ENCODE measurements at places on chromosomes 3 and 15. TPM values are rescaled to one million over a fixed set of nuclear protein-coding genes. Genes with fewer than 3 reads are reported as not detected.

ARID3B gene
- total RNA-seq: 4.8 TPM

CFAP91 gene
- total RNA-seq: 0.35 TPM

ITGA11 gene
- total RNA-seq: 4.9 TPM

CFAP92 gene
- total RNA-seq: not detected

TLR9 gene
- not detected for total RNA-seq

GOLGA8J gene
- total RNA-seq: not detected

IL17RD gene
- total RNA-seq: 0.83 TPM

CCDC39 gene
- not detected for total RNA-seq

CLDN18 gene
- not detected for total RNA-seq

Measured in A549 treated with RU486 at 1 μM for 4 hours (cell line).